Ureter (tissue), 1 donor: ENCODE measurements at places on chromosomes 12 and 14.

- no peak for DNase-seq
Observed at GRCh38 chr12:72546106-72546505, 273.9 kb downstream of the TRHDE start.

DNA sequence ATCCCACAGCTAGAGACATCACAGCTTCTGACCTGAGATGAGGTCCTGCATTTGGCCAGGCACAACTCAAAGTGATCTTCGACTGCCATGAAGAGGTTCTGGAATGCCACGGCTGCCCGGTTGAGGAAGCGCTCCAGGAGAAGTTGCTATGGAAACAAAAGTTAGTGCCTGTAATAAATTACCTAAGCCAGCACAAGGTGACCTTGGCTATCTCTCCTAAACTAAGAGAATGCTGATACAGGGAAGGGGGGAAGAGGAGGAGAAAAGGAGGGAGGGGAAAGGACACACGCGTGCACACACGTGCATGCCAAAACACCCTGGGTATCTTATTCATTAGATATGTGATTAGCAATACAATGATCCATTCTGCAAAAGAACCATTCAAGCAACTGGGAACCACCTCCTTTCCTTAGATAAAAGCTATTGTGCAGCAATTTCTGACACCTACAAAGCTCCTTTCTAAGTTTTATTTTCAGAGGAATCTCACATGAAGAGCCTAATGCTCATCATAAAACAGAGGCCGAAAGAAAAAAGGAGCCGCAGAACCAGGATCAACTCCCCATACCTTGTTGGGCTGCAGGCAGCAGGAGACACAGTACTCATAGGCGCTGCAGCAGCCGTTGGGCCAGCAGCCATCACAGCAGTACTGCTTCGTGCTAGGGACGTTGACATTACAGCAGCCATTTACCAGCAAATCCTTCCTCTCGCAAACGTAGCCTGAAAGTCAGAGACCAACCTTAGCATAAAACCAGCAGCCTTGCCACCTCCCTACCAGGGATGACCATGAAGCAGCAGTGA is 17.9 kb downstream of the SPRING1 start:
- DNase-seq = no peak

GRCh38 chr12:31002999-31003398 is 70.7 kb upstream of the DDX11 start:
- DNase-seq = no peak

- no peak for DNase-seq
Observed at GRCh38 chr12:29451888-29452287, 45.6 kb downstream of the OVCH1 start.

DNA sequence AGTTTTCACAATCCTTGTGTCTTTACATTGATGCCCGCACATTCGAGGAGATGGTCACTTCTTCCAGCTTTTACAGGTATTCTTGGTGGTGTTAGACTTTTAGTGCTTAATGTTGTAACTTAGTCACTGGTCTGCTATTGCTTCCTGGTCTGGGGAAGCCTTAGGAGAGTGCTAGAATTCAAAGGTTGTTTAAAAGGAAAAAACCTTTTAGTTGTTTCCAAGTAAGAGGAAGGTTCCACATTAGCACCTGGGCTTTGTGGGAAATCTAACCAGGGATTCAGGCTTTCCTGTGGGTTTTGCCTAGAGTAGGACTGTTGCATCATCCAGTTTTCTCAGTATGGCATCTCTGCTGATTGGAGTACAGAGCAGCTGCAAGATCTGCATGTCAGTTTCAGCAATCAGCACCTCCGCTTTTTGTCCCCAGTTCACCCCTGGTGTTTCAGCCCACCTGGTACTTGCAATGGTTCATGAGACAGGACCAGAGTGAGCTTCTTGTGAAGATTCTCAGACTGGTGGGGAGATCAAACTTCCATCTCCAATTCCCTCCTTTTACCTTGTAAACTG is 44.0 kb upstream of the PLBD1 start:
- no peak for DNase-seq

DNA sequence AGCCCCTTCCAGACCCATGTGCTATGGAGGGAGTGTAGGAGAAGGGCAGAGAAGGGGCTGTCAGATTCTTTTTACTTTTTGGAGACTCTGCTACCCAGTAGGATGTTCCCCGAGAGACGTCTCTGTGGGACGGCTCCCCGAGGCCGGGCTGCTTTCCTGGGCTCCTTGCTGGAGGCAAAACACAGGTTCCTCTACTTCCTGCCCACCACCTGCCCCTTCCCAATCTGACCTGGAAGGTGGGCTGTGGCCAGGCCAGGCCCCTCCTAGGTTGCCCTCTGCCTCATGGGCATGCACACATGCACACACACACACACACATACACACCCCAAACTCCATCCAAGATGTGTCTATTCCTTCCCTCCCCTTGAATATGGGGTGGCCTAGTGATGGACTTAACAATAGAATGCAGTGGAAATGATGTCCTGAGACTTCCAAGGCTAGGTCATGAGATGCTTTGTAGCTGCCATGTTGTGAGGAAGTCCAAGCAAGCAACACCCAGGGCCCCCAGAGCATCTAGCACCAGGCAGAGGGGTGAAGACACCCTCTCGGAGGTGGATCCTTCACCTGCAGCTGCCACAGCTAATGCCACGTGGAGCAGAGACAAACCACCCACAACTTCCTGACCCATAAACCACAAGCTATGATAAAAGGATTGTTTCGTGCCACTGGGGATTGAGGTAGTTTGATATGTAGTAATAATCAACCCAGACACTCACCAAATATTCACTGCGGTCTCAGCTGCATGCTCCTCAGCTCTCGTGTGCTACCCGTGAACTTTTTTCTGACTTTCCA is 1.6 kb upstream of the ASB2 start:
- DNase-seq = no peak

GRCh38 chr12:57887631-57888408 is 41.3 kb upstream of the CTDSP2 start:
- DNase-seq = peak; percentile 79

DNA sequence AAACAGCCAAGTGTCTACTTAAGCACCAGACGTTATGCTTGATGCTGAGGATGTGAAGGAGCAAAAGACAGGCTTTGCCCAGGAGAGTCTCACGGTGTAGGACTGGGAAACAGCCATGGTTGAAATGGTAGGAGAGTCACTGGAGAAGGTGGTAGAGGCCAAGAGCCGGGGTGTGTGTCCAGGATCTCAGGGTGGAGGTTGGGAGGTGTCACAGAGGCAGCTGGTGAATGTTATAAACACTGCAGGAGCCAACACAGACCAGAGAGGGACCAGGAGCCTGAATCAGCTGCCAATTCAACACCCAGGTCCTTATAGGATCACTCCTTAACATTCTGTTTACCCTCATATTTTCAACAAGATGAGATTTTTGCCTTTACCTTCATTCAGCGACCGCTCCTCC is 7.5 kb downstream of the NID2 start:
- DNase-seq = no peak

GRCh38 chr12:22271023-22271422 is 63.5 kb downstream of the ST8SIA1 start:
- no peak for DNase-seq

GRCh38 chr14:55249423-55249822 is 21.8 kb upstream of the FBXO34 start:
- no peak for DNase-seq

DNA sequence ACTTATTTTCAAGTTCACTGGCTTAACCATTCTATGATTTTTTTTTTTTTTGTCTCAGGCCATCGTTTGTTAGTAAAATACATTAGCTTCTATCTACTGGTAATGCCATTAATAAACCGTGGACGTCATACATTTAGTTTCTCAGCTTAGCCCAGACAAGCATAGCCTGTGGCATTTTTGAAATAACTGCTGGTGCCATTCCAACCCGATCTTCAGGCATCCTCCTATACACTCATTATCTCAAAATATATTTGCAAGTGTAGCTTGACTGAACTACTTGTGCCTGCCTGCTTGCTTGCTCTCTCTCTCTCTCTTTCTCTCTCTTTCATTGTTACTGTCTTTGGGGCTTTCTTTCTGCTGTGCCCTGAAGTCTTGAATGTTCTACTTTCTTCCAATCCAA is 12.7 kb upstream of the MBIP start:
- DNase-seq = no peak

DNA sequence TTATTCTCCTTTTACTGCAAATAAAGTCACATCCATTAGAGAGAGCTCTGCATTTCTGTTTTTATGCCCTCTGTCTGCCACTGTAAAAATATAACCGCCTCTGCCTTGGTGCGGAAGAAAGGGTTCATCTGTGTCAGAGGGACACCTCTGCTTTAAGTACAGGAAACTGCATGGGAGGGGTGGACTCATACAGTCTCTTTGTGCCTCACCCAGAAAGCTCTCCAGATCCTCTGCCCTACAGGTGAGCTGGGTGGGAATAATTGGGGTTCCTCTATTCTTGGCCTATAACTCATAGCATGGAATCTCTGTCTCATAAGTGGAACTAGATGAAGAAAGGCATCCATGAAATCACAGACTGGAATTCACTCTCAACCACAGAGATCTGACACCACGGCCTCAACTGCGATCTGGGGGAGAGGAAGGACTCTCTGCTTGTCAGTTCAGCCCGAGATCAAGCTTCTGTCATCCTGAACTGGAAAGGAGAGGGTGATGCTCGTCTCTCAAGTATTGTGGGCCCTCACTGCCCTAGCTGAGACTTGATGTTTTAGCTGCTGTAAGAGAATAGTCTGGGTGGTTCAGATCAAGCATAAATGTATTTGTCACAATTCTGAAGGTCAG is 702.3 kb downstream of the TMEM121 start:
- no peak for DNase-seq

GRCh38 chr12:11078246-11078645 is 13.9 kb downstream of the TAS2R43 start:
- no peak for DNase-seq
